ENCODE measurements at places on chromosomes 11 and 22.

DNA sequence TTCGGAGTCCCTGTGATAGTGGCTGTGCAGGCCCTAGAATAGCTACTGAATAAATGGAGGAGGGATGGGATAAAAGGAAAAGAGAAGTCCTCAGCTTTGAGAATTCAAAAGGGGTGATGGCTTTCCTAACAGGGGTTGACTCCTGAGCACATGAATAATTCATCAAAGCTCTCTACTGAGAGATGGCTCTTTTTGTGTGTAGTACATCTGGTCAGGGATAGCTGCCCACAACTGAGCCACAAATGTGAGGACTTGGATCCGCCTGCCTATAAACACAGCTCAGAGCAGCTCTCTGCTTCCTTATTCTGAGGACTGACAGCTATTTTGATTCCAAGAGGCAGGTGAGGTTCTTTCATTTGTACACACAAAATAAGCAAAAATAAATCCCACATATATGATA lies 82.3 kb downstream of the USP35 start:
- no peak for DNase-seq

DNA sequence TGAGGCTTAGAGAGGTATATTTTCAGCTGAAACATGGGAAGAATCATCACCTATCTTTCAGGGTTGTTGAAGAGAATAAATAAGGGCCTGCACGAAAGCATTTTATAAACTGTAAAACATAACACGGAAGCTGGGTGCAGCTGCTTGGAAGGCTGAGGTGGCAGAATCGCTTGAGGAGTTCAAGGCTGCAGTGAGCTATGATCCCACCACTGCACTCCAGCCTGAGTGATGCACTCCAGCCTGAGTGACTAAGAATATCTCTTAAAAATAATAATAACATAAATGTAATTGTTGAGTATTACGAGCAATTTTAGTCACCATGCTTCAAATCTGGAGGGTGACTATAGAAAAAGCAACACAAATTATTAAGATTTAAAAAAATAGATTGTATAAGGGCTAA lies 16.3 kb downstream of the RBFOX2 start:
- DNase-seq: no peak

- no peak for DNase-seq
Observed at GRCh38 chr11:130829920-130830511, 86.3 kb downstream of the SNX19 start.

DNA sequence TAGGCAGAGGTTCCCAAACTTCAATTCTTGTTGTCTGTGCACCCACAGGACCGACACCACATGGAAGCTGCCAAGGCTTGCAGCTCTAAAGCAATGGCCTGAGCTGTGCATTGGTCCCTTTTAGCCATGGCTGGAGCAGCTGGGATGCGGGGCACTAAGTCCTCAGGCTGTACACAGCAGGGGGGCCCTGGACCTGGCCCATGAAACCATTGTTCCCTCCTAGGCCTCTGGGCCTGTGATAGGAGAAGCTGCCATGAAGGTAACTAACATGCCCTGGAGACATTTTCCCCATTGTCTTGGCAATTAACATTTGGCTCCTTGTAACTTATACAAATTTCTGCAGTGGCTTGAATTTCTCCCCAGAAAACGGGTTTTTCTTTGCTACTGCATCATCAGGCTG lies 43.6 kb upstream of the SLC6A5 start:
- no peak for DNase-seq

GRCh38 chr11:111347723-111348115 lies 31.4 kb downstream of the POU2AF1 start:
- DNase-seq: no peak

- DNase-seq: no peak
Observed at GRCh38 chr22:43266076-43266475, 77.1 kb downstream of the SCUBE1 start.

DNA sequence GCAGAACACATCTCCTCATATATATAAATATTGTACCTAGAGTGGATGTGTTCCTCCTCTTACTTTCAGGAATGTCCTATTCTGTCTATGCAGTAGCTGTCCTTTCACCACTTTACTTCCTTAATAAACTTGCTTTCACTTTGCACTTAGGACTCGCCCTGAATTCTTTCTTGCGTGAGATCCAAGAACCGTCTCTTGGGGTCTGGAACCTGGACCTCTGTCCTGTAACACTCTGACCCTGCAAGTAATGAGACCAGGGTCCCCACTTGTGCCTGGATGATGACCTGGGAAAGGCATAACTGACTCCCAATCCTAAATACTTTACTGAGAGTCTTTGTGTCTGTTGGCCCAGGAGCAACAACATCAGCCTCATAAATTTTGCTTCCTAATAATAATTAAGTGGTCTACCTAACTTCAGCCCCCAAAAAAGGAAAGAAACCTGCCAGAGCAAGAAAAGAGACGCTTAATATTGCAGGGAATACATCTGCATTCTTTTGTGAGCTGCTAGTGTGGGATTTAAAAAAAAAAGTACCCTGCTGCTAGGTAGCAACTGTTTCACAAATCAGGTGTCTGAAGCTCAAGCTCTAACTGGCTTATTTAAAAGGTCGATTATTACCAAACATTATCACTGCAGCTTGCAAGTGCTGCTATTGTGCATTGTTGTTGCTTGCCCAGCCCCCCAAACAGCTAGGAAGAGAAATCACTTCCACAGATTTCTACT lies 69.3 kb downstream of the FAM168A start:
- DNase-seq: no peak

- peak; percentile 11 for DNase-seq
Observed at GRCh38 chr11:94400839-94401772, at the start of gene GPR83. Gene GPR83, minus strand, starts transcription at chr11:94401419. Its CDS starts 172 bp downstream, at chr11:94401247.

- DNase-seq: no peak
Observed at GRCh38 chr11:112195951-112196351, 20.6 kb downstream of the BCO2 start.

DNA sequence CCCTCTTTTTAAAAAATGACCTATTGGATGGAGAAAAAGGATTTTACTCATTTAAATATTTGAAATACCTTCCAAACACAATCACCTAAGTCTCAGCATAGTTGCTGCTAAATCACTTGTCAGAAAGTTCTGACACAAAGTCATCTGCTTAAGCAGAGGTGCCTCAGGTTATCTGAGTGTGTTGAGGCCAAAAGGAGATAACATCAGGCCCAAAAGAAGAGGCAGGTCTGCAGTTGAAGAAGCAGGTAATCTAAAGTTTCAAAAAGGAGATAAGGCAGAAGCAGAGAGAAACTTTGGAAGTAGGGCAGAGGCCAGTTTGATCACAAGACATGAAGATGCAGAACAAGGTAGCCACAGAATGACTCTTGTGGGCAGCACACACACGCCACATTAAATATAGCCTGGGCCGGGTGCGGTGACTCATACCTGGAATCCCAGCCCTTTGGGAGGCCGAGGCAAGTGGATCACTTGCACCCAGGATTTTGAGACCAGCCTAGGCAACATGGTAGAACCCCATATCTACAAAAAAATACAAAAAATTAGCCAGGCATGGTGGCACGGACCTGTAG lies 175.7 kb upstream of the API5 start:
- no peak for DNase-seq

DNA sequence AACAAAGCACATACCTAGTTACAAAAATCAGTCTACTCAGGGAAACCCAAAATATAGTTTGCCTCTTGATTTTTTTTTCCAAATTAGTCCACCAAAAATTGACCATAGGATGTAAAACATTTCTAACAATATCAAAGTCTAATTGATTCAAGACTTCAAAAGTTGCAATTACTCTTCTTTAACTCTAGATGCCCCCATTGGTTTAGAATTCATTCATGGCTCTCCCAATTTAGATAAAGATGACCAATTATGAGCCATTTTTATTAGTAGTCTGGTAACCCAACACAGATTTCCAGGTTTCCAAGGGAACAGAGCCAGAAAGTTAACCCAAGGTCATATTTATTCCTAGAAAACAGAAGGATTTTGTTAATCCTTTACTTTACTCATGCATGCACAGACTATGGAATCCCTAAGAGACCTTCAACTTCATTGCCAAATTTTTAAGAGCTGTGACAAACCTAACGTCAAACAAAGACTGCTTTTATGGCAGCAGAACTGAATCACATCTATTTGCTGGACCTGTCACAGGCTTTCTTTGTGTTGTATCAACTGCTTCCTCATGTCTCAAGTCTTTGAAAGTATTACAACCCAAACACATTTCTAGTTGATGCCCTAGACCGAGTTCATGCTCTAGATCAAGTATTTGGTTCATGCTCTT lies 55.3 kb downstream of the C22orf42 start:
- no peak for DNase-seq

DNA sequence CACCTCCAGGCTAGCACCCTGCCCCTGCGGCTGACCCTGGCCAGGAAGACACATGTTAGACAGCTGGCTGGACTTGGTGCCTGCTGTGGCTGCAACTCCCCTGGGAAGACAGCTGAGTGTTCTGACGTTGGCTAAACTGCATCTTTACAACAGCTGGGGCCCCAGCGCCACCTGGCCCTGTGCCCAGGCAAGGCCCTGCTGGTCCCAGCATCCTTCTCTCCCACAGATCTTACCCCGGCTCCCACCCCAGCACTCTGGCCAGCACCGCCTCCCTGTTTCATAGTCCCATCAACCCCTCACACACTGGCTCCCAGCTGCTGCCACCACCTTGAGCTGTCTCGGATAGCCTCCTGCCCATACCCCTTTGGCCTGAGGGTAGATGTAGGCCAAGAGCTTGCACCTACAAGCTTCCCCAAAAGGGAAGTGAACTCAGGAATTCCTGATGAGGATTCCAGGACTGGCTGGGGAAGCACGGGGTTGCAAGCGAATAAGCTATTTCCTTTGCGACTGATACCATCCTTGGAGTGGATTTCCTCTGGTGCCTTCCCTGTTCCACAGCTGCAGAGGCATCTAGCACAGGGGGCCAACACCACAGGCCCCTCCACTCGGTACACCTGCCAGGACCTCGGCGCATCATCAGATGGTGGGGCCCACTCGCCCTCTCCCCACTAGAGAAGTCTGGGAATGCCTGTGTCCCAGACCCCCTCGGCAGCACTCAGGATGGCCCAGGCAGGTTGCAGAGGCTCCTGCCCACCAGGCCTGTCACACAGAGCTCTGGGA lies 28.5 kb downstream of the RSPH14 start:
- DNase-seq: no peak

GRCh38 chr11:19276859-19277808 lies 36.4 kb upstream of the E2F8 start:
- no peak for DNase-seq
